ENCODE measurements at places on chromosomes 1 and 21.
A peak's percentile ranks its signal among the peaks of the same experiment; 100 is the strongest.

DNA sequence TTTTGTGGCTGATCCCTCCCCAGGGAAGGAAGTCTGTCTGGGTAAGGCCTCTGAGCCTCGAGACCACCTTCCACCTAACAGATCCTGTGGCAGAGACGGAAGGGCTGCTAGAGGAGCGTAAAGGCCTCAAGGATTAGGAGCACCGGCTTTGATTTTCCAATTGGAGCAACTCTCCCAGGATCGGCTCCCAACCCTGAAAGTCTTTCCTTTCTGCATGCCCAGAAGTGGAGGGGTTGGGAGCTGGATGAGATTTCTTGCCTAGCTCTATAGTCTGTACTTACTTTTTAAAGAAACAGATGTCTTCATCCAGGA lies 41.4 kb downstream of the ELK4 start:
- DNase-seq = no peak

DNA sequence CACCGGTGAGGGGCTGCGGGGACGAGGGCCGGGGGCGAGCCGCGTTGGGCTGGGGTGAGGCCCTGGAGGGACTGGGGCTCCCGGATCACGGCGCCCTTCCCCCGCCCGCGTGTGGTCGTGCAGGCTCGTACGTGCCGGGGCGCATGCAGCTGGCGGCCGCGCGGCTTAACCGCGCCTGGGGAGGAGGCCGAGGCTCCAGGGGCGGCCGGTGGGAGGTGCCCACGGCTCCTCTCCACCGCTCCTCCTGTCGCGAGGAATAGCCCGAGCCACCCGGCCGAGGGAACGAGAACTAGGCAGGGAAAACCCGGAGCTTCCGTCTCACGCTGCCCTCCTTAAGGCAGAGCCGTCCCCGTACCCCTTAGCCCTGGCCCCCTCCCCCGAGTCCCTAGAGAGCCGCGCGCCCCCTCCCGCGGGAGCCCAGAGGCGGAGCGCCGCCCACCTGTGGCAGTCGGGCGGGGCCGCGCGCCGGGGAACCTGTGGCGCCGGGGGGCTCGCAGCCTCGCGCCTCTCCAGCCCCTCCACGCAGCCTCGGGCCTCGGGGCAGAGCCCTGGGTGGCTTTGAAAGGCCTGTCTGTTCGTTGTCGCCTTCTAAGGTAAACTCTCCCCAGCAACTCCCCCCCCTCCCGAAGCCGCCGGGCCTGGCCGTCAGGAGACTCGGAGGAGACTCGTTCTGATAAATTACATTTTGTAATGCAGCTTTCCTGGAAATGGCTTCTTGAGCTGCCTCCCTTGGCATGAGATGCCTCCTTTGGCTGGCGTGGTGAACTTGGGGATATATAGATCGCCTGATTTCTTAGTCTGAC lies 746 bp downstream of the AK4 start:
- peak; percentile 51 for DNase-seq

- DNase-seq = no peak
These were observed 11.4 kb downstream of the UBASH3A start for GRCh38 chr21:42414928-42415769.

GRCh38 chr1:196545222-196545621 lies 63.0 kb downstream of the KCNT2 start:
- no peak for DNase-seq

- no peak for DNase-seq
These were observed 228.2 kb downstream of the PCP4 start for GRCh38 chr21:40095477-40095876.

Data from SK-N-DZ (cell line).